ENCODE measurements at places on chromosomes 12 and 14. TPM values are rescaled to one million over a fixed set of nuclear protein-coding genes. Genes with fewer than 3 reads are reported as not detected.

Gene DAZAP2
- 186 TPM for total RNA-seq

Gene ATF7
- total RNA-seq: 28.7 TPM

Gene TMPRSS12
- total RNA-seq: not detected

Gene RHEBL1
- 9.9 TPM for total RNA-seq

Gene RNASE7
- total RNA-seq: not detected

Gene HCFC2
- total RNA-seq: 12.0 TPM

Gene PRH2
- total RNA-seq: not detected

Gene CYP27B1
- 2.3 TPM for total RNA-seq

Gene ABCC9
- total RNA-seq: not detected

Gene NFATC4
- not detected for total RNA-seq

Gene ENDOU
- not detected for total RNA-seq

Gene STXBP6
- total RNA-seq: not detected

Gene LTBR
- not detected for total RNA-seq

Gene C1QL4
- total RNA-seq: not detected

Gene SYCP3
- total RNA-seq: 1.7 TPM

Gene LYZ
- not detected for total RNA-seq

Gene CMA1
- total RNA-seq: 0.82 TPM

Gene OR4E2
- not detected for total RNA-seq

Gene GALNT16
- not detected for total RNA-seq

Gene AP5M1
- total RNA-seq: 46.3 TPM

Gene FERMT2
- total RNA-seq: not detected

Gene CSAD
- total RNA-seq: 15.7 TPM

Gene ZDHHC22
- not detected for total RNA-seq

Gene PMCH
- not detected for total RNA-seq

Gene HEATR5A
- 8.5 TPM for total RNA-seq

Gene TEX52
- total RNA-seq: 0.40 TPM

Gene GALNT8
- 0.84 TPM for total RNA-seq

Gene HHIPL1
- total RNA-seq: not detected

Gene LMNTD1
- not detected for total RNA-seq

Gene NR1H4
- total RNA-seq: not detected

Gene MIP
- not detected for total RNA-seq

Gene GUCY2C
- total RNA-seq: not detected

Gene NXPH4
- 0.39 TPM for total RNA-seq

Gene TAS2R50
- 1.4 TPM for total RNA-seq

Gene TAS2R7
- not detected for total RNA-seq

Gene CLEC4D
- total RNA-seq: not detected
